Fibroblast of skin of left quadriceps (primary cell): ENCODE measurements at places on chromosomes 5 and 9.
A peak's percentile ranks its signal among the peaks of the same experiment; 100 is the strongest.

- DNase-seq, result no peak
Measured at GRCh38 chr9:127954831-127955293, 17.2 kb upstream of the DPM2 start.

DNA sequence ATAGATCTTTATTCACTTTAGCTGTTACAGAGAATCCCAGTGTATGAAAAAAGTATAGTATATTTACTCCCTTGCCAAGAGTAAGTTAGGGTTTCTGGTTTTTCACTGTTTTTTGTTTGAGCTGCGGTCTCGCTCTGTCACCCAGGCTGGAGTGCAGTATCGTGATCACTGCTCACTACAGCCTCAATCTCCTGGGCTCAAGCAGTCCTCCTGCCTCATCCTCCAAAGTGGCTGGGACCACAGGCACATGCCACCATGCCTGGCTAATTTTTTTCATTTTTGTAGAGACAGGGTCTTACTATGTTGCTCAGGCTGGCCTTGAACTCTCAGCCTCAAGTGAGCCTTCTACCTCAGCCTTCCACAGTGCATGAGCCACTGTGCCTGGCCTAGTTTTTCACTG, 3.0 kb downstream of the RAI14 start:
- no peak for DNase-seq

DNA sequence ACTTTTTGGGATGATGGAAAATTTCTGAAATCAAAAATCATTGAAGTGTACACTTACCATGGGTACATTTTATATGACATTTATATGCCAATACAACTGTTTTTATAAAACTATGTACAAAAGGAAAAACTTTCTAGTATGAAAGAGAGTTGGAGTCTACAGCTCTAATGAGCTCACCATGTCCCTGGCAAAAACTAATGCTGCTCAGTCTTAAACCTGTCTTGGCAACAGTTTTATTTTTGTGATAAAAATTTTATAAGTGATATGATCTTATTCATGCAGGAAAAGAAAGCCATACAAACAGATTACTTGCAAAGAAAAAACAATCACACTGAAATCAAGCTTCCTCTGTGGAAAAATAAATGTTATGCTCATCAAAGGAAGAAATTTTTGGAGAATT, 78.9 kb upstream of the RASEF start:
- DNase-seq, result no peak

DNA sequence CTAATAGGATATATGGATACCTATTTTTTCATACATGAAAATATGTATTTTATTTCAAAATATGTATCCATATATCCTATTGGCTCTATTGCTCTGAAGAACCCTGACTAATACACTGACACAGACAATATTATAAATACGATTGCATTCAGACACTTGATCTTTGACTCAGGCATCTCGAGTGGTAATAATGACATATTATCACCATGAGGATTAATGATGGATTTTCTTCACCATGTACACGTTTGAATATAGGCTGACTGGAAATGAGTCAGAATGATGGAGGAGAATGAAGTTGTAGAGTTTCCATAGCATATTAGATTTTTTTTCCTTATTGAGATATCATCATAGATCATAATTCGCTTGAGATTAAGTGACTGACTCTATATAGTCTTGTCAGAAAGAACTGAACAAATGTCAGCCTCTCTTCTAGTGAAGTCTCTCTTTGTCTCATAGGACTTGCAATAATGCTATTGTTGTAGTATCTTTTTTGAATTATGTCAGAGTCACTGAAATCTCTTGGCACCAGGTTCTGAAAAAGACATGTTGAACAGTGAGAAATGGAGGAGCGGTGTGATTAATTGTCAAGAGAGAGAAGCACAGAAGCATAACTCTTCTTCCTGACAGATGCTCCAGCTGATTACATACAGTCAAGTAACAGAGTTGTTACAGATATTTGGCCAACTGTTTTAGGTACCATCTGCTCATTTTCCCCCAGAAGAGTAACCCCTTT, 41.4 kb upstream of the SLCO6A1 start:
- DNase-seq, result no peak

GRCh38 chr9:5326893-5327548, 12.7 kb downstream of the RLN1 start:
- DNase-seq, result no peak

- no peak for DNase-seq
Measured at GRCh38 chr5:45484781-45485180, 211.4 kb downstream of the HCN1 start.

DNA sequence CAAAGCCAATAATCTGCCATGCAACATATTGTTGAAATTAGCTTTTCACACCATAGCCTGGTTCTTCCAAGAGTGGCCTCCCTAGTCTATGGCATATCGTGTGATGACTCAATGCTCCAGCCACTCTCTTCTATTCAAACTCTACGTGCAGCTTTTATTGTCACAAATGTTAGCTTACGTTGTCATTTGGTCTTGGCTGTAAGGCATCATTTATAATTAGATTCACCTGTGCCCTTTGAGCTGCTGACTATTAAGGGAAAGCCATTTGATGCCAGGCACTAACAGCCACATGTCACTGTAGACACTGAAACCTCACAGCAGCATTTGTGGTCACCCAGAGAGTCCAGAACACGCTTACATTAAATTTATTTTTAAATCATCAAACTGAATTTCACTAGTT, 66.8 kb downstream of the APBA1 start:
- no peak for DNase-seq

- peak; percentile 51 for DNase-seq
Measured at GRCh38 chr9:7452378-7452777, 347.2 kb downstream of the DMAC1 start.

DNA sequence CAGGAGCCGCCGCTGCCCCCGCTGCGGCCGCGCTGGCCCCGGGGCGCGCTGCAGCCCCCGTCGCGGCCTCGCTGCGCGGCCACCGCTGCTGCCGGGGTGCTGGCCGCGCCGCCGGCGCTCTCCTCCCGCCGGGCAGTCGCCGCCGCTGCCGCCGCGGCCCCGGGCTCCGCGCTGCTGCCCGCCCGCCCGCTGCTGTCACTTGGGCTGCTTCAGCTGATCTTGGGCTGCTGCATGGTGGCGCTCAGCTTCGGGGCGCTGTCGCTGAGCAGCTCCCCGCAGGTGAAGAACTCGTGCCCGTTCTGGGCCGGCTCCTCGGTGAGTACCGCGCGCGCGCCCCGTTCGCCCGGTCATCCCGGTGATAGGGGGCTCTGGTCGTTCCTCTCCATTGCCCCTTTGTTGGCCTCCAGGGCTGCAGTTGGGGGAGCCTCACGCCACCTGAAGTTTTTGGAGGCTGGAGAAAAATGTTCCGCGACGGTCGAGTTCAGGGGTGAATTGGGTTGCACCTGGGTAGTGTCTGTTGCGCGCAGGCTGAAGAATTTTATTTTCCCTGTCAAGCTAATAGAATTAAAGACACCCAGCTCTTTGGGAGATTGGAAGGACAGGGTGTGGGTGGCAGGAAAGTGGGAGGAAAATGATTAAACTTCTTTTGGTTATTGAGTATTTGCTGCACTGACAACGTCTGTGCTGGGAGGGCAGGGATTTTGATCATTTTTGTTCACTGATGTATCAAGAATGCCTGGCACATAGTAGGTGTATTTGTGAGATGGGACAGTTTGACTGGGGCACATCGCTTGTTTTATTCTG, 596 bp downstream of the ENTREP1 start:
- DNase-seq, result no peak

- DNase-seq, result no peak
Measured at GRCh38 chr5:2333291-2333690, 418.2 kb downstream of the IRX2 start.

GRCh38 chr9:32395510-32396216, 11.2 kb downstream of the ACO1 start:
- DNase-seq, result peak; percentile 81

DNA sequence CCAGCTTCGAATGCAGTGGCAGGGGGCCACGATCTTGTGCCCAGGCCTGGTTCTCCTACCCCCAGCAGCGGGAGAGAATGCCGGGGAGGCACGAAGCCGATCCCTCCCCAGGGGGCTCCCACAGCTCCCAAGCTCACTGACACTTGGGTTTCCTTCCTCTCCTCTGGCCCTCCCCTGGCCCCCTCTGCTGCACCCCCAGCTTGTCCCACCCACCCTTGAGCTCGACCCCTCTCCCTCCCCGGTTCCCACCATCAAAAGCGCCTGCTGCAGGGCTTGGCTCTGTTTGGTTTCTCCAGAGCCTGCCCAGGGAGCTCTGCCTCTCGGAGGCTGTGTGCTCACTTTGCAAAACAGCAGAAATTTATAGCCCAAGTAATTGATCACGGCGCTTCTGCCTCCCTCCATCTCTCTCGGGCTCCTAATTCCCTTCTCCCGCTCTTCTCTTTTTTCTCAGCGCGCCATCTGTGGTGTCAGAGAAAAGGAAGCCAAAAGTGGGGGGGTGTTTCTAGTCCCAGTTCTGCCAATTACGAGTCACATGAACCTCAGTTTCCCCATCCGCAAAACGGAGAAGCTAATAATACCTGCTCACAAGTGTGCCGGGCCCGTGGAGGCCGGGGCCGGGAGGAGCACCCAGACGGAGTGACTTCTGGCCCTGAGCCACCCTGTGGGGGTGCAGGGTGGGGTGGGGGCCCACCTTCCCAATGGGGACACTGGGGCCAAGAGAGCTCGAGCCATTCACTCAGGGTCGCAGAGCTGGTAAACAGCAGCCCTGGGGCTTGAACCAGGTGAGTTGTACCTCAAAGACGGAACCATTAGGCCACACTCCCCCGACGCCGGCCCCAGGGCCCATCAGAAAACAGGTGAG, 141.2 kb upstream of the IER5L start:
- no peak for DNase-seq

DNA sequence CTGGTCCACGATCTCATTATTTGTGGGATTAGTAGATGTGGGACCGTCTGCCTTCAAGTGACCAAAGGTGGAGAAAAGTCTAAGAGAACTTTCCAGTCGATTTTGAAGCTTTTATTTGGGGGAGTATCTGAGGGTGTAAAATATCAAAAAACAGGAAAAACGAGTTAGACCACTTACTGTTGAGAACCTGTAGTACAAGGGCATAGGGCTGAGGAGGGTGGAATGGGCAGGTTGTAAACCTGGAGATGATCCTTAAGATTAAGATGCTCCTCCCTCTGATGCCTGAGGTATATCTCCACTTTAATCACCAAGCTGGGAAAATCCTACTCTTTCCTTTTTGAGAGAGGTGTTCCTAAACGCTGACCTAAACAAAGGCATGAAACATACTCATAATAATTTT, 32.0 kb upstream of the GTF2H2C start:
- no peak for DNase-seq

- DNase-seq, result no peak
Measured at GRCh38 chr5:96590796-96591195, 71.4 kb upstream of the CAST start.

DNA sequence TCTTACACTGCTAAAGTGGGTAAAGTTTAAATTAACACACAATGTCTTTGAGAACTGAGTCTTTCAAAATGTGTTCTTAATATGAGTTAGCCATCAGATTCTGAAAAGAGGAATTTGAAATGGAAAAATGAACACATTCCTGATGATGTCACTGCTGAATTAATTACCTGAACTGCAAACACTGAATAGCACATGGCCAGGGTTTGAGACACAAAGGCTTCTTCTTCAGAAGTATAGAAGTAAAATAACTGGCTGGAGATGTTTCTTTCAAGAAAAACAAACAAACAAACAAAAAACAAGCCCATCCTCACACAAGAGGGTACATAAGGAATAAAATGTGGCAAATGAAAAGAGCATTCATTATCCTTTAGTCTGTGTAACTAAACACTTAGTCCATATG, 7.1 kb downstream of the GLIS3 start:
- DNase-seq, result no peak
